Activated CD4-positive, alpha-beta T cell treated with anti-CD3 and anti-CD28 coated beads, Interleukin-2, amount 50 U/mL, for 1 hour (primary cell): ENCODE measurements at places on chromosomes 12 and 14.

GRCh38 chr12:19739195-19739776, 300.0 kb downstream of the AEBP2 start:
- peak; percentile 4 for DNase-seq

- no peak for DNase-seq
These were observed 707.3 kb downstream of the MED13L start for GRCh38 chr12:115570069-115570777.

DNA sequence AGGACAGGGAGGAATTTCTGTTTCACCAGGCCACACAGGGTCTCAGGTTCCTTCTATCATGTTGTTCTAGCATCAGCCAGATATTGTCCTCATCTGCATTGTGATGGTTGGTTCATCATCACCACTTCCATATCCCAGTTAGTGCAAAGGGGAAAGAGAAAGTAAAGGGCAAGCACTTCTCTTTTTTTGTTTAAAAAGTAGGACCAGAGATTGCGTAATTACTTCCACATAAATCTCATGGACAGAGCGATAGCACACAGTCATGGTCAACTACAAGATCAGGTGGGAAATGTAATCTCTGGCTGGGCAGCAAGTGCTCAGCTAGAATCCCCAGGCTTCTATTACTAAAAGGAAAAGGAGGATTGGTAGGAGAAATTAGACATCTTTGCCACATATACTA, 155.1 kb downstream of the KIF21A start:
- no peak for DNase-seq

DNA sequence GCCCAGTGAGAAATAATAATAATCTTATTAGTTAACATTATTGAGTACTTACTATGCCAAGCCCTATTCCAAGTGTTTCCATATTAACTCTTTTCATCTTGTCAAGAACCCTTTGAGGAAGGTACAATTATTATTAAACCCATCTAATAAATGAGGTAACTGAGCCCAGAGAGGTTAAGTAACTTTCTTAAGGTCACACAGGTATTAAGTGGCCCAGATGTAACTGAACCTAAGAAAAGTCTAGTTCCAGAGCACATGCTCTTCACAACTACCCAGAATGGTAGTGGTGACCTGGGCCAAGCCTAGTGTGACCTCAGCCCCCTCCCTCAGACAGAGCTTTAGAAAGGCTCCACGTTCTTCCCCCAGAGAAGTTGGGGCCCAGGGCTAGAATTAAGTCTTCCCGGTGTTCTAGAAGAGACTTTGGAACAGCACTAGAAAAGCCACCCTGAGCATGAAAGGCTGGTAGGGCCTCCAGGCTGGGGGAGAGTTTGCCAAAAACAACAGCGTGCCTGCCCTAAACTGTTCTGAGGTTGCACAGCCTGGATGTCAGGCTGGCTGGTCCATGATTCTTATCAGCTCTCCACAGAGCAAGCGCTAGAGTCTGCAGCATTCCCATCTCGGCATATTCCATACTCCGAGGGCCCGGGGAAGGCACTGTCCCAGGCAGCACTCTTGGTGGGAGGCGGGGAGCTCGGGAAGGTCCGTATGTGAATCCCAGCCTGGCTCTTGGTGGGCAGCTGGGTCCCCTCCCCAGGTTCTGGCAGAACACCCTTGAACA, 41.3 kb upstream of the CTDSP2 start:
- DNase-seq: no peak

DNA sequence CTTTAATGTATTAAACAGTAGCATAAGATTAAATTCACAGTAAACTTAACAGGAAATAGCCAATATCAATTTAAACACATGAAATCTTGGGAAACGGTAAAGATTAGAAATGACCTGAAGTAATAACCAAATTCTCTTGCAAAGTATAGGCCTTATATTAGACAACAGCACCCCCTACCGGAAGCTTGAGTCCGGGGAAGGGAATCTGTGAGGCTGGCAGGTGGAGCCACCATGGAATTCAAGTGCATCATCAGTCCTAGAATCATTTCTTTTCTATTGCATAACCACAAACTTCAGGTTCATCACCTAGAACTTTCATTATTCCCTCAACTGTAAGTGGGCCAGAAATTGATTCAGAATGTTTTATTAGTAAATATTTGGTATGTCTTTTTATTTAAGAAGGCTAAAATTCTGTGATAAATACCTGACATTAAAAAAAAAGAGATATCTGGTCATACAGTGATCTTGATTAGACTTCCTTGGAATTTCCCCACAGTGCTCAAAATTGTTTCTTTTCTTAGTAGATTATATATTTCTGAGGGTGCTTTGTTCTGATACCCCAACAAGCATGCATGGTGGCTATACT, 48.6 kb downstream of the AP5M1 start:
- DNase-seq: peak; percentile 67

DNA sequence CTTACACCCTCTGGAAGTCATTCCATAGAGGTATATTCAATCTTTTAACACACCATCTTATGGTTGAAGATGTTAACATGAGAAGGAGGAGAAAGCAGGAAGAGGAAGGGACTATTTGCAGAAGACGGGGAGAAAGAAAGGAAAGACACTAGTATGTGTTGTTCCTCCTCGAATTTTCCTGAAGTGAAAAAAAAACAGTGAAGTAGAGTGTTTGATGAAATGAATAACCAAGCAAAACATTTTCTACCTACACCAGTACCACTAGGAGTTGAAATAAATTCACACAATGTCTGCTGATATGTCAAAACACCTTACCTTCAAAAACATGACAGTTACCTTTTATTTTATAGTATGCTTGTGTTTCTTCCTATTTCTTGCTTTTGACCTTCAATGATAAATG, 1.4 kb upstream of the CNOT2 start:
- DNase-seq: no peak

GRCh38 chr12:9856894-9857293, 12.3 kb downstream of the CLEC2B start:
- no peak for DNase-seq
